K562 (cell line): ENCODE measurements at places on chromosomes 12 and 14.

GRCh38 chr12:116241157-116241759 is 36.2 kb downstream of the MED13L start:
- no peak for DNase-seq

DNA sequence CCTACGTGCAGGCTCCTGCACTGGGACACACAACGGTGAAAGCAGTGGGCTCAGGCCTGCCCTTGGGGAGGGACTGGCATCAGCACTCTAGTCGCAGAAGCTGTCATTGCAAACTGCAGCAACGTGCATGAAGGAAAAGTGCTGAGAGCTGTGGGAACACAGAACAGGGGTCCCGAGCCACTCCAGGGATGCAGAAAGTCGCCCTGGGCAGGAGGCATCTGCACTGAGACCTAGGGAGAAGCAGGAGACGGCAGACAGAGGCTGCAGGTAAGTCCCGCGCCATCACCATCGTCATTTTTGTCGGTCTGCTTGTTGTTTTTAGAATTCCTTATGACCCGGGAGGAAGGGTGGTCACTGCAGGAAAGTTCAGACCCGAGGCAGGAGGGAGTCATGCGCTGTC is 21.6 kb upstream of the RIMBP2 start:
- DNase-seq = no peak

- DNase-seq = no peak
Measured at GRCh38 chr12:111216387-111217159, 152.3 kb downstream of the PHETA1 start.

DNA sequence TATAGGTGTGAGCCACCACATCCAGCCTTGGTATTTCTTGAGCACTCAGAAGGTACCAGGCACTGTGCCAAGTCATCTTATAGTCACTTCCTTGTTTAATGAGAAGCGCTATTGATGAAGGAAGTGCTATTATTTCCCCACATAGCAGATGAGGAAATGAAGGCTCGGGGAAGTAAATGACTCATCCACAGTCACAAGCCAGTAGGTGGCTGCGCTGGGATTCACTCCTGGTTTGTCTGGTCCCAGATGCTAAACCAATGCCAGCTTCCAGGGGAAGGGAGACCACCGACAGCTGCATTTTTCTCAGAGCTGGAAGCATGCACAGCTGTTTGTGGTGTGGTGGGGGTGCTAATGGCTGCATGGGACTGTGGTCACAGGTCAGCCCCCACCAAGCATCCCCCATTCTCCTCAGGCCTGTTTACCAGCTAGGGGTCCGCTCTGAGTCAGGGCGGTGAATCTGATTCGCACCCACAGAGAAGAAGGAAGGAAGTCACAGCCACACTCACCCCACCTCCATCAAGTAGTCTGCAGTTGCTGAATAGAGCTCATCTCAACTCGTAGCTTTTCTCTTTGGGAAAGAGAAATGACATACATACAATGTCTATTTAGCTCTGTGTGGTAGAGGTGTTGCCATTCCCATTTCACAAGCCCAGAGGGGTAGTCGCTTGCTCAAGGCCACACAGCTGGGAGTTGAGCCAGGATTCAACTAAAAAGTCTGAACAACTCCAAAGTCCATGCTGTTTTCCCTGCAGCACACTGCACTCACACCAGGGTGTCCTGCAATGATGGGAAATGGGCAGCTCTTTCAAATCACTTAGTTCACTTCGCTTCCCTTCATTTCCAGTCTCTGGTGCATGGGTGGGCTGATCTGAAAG is 6.3 kb upstream of the LTBP2 start:
- no peak for DNase-seq

DNA sequence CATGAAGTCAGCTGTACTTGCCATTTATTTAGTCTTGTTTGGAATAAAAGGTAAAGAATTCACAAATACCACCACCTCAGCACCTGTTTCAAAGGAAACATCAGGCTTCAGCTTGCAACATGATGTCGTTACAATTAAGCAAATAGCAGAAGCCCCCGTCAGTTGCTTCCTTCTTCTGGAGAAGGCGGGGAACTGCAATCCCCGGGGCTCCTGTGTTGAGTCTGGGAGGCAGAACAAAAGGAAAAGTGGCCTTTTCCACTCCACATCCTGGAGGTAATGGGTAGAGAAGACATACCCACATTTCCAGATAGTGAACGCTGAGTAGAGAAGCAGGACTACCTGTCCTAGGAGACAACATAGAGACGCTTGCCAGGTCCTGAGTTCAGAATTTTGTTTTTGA is 92.8 kb downstream of the DNAH10 start:
- no peak for DNase-seq

GRCh38 chr12:113936460-113936859 is 29.7 kb downstream of the RBM19 start:
- no peak for DNase-seq

DNA sequence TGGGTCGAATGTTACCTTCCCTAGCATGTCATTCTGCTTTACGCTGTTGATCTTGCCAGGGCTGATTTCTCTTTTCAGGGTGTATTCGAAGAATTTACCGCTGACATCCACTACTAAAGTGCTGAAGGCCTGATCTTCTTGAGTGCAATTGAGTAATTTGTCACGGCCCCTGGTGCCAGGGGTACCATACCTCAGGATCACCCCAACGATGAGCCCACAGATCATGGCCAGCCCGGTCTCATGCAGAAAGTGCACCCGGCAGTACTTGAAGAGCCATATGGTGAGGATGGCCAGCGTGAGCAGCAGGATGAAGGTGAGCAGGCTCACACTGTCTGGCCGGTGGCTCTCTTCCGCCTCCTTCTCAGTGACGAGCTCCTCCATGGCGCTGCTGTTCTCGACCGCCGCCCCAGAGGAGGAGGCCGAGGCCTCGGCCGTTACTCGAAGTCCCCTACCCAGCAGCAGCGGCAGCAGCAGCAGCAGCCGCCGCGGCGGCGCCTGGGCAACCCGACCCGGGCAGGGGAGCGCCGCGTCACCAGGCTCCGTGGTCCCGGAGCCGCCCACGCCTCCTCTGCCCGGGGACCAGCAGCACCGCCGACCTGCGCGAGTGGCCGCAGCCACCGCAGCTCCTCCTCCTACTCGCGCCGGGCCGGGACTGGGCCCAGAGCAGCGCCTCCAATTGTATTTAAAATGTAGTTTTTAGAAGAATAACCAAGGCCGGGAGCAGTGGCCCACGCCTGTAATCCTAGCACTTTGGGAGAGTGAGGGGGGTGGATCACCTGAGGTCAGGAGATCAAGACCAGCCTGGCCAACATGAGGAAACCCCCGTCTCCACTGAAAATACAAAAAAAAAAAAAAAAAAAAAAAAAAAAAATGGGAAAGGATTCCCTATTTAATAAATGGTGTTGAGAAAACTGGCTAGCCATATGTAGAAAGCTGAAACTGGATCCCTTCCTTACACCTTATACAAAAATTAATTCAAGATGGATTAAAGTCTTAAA is 58.5 kb upstream of the TMPO start:
- DNase-seq = peak; percentile 32

DNA sequence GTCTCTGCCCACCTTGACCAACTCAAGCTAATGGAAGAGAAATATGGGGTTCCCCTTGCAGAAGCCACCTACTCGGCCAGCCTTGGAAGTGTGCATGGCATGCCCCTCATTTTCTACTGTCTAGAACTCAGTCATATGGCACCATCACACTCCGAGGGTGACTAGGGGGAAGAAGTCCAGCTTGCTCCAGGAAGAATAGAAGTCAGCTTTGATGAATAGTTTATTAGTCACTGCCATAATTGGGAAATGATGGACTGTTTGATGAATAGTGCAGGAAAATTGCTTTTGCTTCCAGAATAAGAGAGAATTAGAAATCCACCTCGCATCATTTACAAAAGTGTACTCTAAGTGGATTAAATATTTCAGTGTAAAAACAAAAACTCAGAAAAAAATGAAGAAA is 1030.6 kb downstream of the VRK1 start:
- no peak for DNase-seq

- no peak for DNase-seq
Measured at GRCh38 chr14:49017447-49017846, 568.7 kb downstream of the RPS29 start.

GRCh38 chr14:26636561-26636960 is 38.7 kb upstream of the NOVA1 start:
- DNase-seq = no peak

DNA sequence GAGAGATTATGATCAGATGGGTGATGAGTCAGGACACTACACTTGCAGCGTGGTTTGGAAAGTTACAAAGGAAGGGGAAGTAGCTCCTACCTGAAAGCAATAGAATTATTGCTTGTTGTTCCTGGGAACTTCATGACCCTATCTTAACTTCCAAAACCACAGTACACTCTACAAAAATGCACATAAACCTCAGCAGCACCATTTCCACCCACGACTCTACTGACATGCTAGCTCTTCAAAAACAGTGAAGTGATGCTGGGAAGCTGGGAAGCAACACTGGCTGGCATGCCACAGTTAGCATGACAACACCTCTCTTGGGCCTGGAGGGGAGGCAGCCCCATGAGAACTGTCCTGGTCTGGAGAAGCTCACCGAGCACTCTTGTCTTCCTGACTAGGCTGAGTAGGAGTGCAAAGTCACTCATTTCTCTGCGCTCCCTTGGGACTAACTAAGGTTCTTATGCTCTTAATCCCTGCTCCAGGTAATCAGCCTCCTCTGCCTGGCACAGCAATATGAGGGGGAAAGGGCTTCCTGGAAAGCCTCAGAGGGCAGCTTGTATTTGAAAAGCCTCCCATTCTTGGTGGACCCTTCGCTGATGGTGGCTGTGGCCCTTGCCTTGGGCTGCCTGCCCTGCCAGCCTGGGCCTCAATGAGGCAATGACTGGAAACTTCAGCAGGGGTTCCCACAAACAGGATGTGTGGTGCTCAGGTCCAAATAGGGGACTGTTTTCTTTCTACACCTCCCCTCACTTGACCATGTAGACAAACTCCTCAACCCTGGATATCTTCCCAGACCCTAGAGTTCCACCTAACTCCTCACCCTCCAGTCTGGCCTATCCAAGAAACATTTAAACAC is 1.2 kb downstream of the KRT3 start:
- no peak for DNase-seq

DNA sequence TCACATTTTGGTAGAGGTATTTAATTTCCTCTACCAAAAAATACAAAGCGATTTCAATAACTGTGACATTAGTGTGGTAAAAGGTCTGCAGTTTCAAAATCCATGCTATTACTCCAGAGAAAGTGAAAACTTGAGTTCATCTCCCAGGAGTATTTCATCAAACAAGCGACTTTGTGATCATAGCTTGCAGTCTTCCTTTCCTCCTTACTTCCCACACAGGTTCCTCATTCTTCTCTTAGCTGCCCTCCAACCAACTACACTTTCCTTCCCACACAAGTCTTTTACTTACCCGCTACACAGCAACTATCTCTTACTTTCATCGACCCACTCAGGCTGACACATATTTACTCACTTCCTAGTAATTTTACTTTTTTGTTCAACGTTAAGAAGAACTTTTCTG is 413.4 kb upstream of the USP15 start:
- DNase-seq = no peak

DNA sequence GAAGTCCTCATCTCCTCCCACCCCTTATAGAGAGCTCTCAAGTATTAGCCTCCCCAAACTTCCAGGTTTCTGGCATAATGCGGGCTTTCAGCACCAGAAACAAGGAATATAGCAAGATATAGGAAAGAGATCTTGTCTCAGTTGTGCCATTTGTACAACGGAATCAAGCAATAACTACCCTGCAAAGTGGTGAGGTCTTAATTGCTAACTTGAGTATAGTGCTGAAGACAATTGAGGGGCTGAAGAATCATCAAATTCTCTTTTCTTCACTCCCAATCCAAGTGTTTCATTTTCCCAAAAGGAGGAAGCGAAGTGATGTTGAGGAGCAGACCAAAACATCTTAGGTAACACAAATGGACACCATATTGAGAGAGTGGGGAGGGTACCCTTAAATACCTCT is 26.8 kb upstream of the ANP32D start:
- DNase-seq = no peak

- no peak for DNase-seq
Measured at GRCh38 chr14:55297611-55298499, 26.6 kb downstream of the FBXO34 start.

- no peak for DNase-seq
Measured at GRCh38 chr12:58881816-58882215, 38.5 kb downstream of the LRIG3 start.

DNA sequence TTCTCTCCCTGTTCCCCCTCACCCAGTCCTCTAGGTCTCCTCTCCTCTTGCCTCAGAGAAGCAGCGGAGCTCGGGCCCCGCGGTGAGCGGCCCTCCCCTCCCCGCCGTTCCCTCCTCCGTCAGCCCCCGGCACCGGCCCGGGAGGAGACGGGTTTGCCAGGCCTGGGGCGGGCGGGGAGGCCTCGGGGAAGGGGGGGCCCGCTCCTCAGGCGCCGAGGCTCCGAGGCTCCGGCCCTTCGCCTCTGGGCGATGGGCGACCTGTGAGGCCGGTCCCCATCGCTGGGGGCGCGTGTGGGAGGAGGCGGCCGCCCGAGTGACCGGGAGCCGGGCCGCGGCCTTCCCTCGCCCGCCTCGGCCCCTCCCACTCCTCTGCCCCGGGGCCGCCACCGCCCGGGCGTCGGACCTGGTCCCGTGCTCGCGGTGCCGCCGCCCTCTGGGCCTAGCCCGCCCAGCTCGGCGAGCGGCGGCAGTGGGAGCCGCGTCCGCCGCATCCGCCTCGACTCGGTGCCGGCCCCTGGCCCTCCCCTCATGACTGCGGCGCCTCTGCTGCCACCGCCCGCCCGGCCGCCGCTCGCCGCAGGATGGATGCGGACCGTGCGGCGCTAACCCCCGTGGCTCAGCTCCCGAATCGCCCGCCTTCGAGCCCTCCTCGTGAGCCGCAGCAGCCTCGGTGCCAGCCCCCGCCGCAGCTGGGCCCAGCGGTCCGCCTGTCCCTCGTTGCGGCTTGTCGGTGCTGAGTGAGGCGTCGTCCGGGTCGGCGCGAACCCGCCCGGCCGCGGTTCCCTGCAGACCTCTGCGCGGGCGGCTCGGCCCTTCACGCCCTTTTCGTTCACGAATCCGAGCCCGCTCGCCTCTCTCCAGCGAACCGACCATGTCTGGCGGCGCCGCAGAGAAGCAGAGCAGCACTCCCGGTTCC is 574 bp downstream of the WNK1 start:
- DNase-seq = peak; percentile 65

- DNase-seq = no peak
Measured at GRCh38 chr12:107057071-107057834, 36.1 kb downstream of the CRY1 start.

DNA sequence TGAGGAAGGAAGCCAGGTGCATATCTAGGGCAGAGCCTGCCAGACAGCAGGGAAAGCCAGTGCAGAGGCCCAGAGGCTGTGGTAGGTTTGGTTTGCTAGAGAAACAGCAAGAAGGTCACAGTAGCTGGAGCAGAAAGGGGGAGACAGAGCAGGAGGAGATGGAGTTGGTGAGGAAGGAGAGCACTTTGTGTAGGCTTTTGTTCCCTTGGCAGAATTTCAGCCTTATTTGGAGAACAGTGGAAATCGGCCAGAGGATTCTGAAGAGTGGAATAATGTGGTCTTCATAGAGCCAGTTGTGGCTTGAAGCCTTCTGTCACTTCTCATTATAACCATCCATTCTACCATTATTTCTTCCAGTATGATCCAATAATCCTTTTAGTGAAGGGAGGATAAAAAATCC is 212.9 kb upstream of the FAR2 start:
- no peak for DNase-seq

- no peak for DNase-seq
Measured at GRCh38 chr12:80456513-80456912, 12.5 kb downstream of the PTPRQ start.
